ENCODE measurements at places on chromosomes 1 and 21. TPM values are rescaled to one million over a fixed set of nuclear protein-coding genes. Genes with fewer than 3 reads are reported as not detected.
A peak's percentile ranks its signal among the peaks of the same experiment; 100 is the strongest.

- H3K36me3 ChIP-seq: no peaks in the 10 kb centered on the region
- DNase-seq: no peak
- no peak overlapping the region for H3K4me3 ChIP-seq
- H3K27me3 ChIP-seq: no peaks in the 10 kb centered on the region
These were observed 236.6 kb downstream of the DYRK1A start for GRCh38 chr21:37603129-37603528.

The OPTC gene
- polyA plus RNA-seq: not detected

The PUSL1 gene
- 28.4 TPM for polyA plus RNA-seq

DNA sequence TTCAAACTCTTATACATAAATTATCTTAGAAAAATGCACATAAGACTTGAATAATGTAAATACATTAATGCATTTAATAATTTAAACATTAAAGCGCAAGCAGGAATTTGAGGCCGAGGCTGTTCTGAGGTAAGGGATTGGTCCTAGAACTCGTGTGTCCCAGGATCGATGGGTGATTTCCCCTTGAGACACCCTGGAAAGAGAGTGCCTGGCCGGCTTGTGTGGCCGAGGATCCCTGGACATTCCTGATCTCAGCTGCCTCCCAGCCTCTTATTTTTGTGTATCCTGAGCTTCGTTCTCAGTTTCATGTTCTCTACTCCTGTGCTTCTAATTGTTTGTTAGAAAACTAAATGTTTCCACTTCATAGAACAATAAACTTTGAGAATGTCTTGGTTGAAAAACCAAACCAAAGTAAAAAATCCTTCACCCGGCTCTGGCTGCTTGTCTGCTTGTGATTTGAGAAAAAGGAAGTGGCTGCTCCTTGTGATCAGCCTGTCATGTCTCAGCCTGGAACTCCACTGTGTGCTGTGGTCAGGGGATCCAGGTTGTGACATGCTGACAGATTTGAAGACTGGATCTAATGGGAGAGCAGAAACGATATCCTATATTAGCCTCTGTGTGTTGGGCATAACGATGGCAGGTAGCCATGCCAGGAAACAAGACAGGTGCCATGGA, 40.7 kb downstream of the PEX14 start:
- peak overlapping the region; percentile 86 for H3K27ac ChIP-seq
- H3K4me1 ChIP-seq: peaks cover 60% of the 10 kb centered on the region
- H3K4me3 ChIP-seq: no peak overlapping the region
- no peaks in the 10 kb centered on the region for H3K36me3 ChIP-seq
- H3K27me3 ChIP-seq: no peaks in the 10 kb centered on the region

The S100A12 gene
- not detected for polyA plus RNA-seq

The FCRL2 gene
- polyA plus RNA-seq: 0.23 TPM

DNA sequence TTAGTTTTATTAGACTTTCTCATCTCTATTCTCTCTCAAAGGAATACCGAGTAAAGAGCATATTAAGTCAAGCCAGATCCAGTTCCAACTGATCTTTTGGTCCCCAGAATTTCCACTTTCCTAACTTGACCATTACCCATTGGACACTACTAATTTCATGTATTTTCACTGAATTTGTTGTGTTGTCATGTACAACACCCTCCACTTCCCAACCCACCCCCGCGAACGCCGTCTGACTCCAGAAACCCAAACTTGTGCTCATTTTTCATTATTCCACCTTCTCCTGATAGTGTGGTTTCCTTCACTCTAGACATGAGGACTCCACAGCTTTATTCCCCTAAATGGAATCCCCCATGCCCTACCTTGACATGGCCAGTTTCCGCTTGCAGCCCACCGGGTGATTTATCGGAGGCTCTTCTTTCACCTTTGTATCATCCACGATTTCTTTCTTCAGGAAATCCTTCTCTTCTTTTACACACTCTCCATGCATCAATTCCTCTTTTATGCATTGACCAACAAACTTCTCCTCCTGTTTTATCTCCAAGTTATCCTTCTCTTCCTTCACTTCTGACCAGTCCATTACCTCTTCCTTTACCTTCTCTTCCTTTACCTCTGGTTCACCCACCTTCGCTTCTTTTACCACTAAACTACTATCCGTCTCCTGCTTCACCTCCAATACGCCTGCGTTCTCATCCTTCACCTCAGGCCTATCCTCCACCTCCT, 805 bp downstream of the ZNHIT6 start:
- H3K36me3 ChIP-seq: 0 out of 2 replicates have a peak, but pooled peaks cover 4% of the 10 kb centered on the region
- no peak for DNase-seq
- peak overlapping the region; percentile 89 for H3K4me3 ChIP-seq
- H3K27me3 ChIP-seq: no peaks in the 10 kb centered on the region

The KCNT2 gene
- polyA plus RNA-seq: not detected

The VPS45 gene
- 48.7 TPM for polyA plus RNA-seq

The NLRP3 gene
- 2.4 TPM for polyA plus RNA-seq

The HTR6 gene
- polyA plus RNA-seq: 0.79 TPM

The BGLAP gene
- 0.20 TPM for polyA plus RNA-seq

DNA sequence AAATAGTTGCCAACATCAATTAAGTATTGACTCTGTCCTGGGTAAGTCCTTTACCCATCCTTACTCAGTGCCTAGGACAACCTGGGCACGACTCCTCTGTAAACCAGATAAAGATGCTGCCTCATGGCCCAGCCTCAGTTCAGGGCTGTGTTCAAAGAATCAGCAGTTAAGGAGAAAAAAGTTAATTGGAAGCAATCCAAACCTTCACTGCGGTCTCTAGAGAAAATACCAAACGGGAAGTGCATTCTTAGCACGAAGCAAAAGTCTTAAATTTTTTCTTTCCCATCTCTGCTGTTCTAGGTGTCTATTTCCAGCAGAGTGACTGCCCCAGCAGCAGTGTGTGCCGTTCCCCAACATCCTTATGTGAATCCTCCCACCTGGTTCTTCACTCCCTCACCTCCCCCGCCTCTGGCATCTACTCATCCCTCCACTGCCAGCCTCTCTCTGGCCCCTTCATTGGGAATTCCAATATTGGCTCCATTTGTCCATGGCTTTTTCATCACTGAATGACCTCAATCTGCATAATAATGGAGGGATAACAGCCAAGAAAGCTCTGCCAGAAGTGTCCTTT, 23.2 kb downstream of the KANK4 start:
- H3K36me3 ChIP-seq: no peaks in the 10 kb centered on the region
- peaks cover 1% of the 10 kb centered on the region for H3K27me3 ChIP-seq
- H3K27ac ChIP-seq: no peak overlapping the region
- H3K4me1 ChIP-seq: no peaks in the 10 kb centered on the region
- peak; percentile 8 for DNase-seq

DNA sequence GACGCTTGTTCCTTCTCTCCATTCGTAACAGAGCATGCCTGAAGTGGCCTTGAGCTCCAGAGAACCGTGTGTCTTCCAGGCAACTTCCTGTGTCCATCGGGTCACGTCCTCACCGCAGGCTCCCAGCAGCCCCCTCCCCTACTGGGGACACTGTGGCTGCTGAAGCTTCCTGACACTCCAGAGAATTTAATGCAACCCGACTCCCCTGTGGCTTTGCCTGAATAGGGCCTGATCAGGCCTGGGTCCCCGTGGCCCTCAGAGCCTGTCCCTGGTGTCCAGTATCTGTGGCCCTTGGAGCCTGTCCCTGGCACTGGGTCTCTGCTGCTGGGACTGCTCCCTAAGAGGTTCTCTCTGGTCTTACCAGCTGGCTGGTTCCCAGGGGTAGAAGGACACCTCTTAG, 219.7 kb upstream of the VAMP3 start:
- H3K4me3 ChIP-seq: no peak overlapping the region
- no peaks in the 10 kb centered on the region for H3K36me3 ChIP-seq
- H3K27ac ChIP-seq: no peak overlapping the region
- no peaks in the 10 kb centered on the region for H3K4me1 ChIP-seq
- no peak for DNase-seq

DNA sequence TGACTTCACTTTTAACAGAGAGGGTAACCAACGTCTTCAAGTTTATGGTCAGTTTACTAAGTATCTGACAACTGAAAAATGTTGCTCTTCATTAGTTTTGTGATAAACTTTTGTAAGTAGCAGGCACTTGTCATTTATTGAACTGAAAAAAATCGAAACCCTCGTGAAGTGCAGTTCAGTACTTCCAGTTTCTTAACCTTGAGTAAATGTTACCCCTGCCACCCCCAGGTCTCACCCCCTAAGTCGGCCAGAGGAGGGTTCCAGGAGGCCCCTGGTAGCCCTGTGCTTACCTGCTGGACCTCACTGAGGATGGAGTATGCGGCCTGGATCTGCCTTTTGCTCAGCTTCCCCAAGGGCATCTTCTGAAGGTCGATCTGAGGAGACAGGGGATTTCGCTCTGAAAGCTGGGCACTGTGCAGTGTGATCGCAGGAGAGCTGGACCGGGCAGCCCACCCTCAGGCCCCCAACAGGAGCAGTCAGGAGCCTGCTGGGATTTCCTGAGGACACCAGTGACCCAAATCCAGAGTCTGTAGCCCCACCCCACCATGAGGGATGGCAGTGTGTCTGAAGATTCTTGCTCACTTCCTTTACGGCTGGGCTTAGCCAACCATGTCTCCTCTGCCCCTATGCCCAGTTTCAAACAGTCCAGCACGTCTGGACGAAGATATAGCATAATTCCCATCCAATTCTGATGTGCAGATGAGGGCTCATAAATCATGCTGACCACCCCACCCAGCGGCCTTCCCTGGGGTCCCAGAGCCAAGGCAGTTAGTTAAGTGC, 37.6 kb downstream of the PARP1 start:
- peaks cover 33% of the 10 kb centered on the region for H3K4me1 ChIP-seq
- DNase-seq: no peak
- H3K4me3 ChIP-seq: peak overlapping the region; percentile 49
- H3K36me3 ChIP-seq: peaks cover 61% of the 10 kb centered on the region

The IGSF3 gene
- polyA plus RNA-seq: 3.4 TPM

DNA sequence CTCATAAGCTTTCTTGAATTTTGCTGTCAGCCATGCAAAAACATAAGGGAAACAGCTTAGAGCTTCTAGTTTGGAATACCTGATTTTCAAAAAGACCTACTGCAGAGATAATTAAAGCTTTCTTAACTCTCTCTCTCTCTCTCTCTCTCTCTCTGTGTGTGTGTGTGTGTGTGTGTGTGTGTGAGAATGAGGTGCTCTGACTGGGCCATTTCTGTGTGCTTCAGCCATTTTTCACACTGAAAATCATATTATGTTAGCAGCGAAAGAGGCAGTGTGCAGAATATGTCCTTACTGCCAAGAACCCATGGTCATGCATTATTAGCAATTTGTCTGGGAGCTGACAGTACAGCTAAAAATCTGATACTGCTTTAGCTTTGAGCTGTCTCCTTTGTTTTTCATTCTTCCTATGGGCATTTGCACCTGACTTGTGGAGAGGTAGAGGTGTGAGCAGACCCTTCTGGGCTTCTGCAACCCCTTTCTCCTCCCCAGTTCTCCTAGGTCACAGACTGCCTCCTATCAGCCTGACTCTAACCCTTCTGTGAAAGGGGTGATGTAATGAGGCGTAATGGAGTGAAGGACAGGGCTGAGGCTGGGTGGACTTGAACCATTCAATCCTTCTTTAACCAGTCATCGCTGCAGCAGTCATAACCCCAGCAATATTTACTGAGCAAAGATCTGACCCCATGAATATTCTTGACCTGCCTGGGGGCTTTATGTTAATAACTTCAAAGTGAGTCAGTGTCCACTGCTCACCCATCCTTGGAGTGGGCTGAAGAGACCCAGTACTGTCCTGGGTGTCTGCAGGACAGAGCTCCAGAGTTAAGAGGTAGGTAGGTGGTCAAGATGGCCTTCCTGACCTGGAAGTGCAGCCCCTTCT, 61.2 kb downstream of the SYT6 start:
- H3K4me3 ChIP-seq: no peak overlapping the region
- H3K27ac ChIP-seq: no peak overlapping the region
- H3K36me3 ChIP-seq: no peaks in the 10 kb centered on the region
- DNase-seq: no peak

DNA sequence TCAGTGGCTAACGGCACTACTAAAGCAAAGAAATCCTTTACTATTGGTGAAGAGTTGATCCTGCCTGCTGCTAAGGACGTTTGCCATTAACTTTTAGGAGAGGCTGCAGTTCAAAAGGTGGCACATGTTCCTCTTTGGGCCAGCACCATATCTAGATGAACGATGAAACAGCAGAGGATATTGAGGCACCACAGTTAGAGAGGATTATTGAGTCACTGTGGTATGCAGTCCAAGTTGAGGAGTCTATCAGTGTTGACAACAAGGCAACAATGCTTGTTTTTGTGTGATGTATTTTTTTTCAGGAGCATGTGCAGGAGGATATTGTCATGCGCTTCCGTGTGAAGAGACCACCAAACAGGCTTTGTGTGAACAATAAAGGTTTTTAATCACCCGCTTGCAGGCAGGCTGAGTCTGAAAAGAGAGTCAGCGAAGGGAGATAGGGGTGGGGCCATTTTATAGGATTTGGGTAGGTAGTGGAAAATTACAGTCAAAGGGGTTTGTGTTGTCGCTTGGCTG, 80.9 kb downstream of the UCHL5 start:
- H3K27ac ChIP-seq: no peak overlapping the region
- no peaks in the 10 kb centered on the region for H3K27me3 ChIP-seq
- DNase-seq: no peak
- no peaks in the 10 kb centered on the region for H3K4me1 ChIP-seq
- no peaks in the 10 kb centered on the region for H3K36me3 ChIP-seq
- H3K4me3 ChIP-seq: no peak overlapping the region

DNA sequence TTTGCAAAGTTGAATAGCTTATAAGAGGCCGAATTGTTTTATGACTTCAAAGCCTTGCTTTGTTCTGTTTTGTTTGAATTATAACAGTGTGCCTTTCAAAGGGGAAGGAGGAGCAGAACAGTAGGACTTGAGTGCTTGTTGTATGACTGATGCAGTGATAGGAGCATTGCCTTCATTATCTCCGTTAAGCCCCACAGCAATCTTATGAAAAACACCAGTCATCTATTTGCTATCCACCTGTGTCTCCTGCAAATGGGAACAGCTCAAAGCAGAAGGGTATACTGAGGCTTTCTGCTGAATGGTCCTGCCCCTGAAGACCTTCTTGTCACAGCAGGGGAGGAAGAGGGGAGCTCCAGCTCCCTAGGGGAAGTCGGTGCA, 127.5 kb downstream of the RNF220 start:
- no peak overlapping the region for H3K27ac ChIP-seq
- H3K4me3 ChIP-seq: no peak overlapping the region
- no peaks in the 10 kb centered on the region for H3K4me1 ChIP-seq
- no peaks in the 10 kb centered on the region for H3K27me3 ChIP-seq
- DNase-seq: no peak

- no peak overlapping the region for H3K4me3 ChIP-seq
- no peaks in the 10 kb centered on the region for H3K36me3 ChIP-seq
- H3K27ac ChIP-seq: no peak overlapping the region
- peak; percentile 67 for DNase-seq
- no peaks in the 10 kb centered on the region for H3K27me3 ChIP-seq
These were observed 96.5 kb upstream of the BTG3 start for GRCh38 chr21:17709266-17709611.

- H3K27me3 ChIP-seq: no peaks in the 10 kb centered on the region
- peaks cover 4% of the 10 kb centered on the region for H3K36me3 ChIP-seq
- no peak overlapping the region for H3K27ac ChIP-seq
- DNase-seq: no peak
- H3K4me1 ChIP-seq: no peaks in the 10 kb centered on the region
- no peak overlapping the region for H3K4me3 ChIP-seq
These were observed 40.2 kb downstream of the COA6 start for GRCh38 chr1:234413485-234413884.

GRCh38 chr1:29282135-29282923, 46.0 kb downstream of the PTPRU start:
- H3K4me3 ChIP-seq: no peak overlapping the region
- no peaks in the 10 kb centered on the region for H3K36me3 ChIP-seq
- DNase-seq: no peak

All from GM12878 (cell line).